ENCODE measurements at places on chromosomes 6 and 20. TPM values are rescaled to one million over a fixed set of nuclear protein-coding genes. Genes with fewer than 3 reads are reported as not detected.

DNA sequence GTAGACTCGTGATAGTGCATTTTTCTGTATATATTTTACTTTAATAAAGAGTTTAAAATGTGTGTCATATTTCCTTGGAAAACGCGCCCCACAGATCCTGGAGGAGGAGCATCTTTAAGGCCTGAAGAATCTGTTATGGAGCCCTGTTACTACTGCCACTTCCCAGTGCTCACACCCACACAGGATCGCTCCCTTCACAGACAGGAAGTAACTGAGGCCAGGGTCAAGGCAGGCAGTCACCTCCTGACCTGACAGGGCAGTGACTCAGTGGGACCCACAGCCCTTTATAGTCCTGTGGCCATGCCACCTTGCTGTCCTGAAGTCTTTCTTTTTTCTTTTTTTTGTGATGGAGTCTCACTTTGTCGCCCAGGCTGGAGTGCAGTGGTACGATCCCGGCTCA lies 9.0 kb downstream of the RRBP1 start:
- no peak for DNase-seq

DNA sequence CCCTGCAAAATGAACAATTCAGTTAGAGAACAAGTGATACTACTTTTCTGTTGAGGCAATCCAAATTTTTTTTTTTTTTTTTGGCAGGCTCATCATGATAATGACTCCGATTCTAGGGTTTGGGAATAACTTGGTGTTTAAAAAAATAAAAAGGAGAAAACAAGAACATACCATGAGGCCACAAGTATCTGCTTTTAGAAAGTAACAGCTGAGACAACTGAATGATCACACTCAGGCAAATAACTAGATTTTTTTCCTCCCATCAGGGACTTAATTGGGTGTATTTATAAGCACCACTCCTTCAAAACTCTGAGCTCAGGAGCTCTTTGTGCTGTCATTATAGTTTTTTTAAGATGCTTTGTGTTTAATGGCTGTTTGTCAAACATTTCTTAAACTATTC lies 29.6 kb downstream of the PAK5 start:
- no peak for DNase-seq

GRCh38 chr6:33588894-33589293 lies 8.8 kb upstream of the BAK1 start:
- DNase-seq: no peak

The KLHDC3 gene
- 136 TPM for polyA plus RNA-seq
